ENCODE measurements at places on chromosomes 7 and 10. TPM values are rescaled to one million over a fixed set of nuclear protein-coding genes. Genes with fewer than 3 reads are reported as not detected.

DNA sequence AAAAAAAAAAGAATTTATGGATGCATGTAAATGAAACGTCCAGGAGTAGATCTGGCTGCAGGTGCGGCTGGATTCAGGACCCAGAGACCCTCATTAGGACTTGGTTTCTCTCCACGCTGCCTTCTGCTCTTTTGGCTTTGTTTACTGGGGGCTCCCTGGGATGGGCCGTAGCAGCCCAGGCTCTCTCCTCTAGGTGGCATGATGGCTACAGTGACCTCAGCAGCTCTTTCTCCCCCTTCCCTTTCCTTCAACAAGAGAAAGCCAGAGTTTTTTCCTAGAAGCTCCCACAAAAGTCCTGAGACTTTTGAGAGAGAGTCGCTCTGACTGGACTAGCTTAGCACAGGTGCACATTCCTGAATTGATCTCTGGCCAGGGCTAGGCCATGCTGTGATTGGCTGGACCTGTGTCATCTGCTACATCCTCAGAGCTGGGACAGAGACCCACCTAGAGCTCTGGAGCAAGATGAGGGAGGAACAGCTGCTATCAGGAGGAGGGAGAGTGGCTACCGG is 67.8 kb upstream of the PDCD4 start:
- no peaks in the 10 kb centered on the region for H3K36me3 ChIP-seq
- peak; percentile 55 for DNase-seq
- H3K4me1 ChIP-seq = peaks cover 6% of the 10 kb centered on the region

GRCh38 chr10:30862486-30862885 is 169.2 kb downstream of the ZNF438 start:
- no peaks in the 10 kb centered on the region for H3K4me1 ChIP-seq
- H3K27me3 ChIP-seq = no peaks in the 10 kb centered on the region
- no peak overlapping the region for H3K4me3 ChIP-seq
- no peak for DNase-seq

DNA sequence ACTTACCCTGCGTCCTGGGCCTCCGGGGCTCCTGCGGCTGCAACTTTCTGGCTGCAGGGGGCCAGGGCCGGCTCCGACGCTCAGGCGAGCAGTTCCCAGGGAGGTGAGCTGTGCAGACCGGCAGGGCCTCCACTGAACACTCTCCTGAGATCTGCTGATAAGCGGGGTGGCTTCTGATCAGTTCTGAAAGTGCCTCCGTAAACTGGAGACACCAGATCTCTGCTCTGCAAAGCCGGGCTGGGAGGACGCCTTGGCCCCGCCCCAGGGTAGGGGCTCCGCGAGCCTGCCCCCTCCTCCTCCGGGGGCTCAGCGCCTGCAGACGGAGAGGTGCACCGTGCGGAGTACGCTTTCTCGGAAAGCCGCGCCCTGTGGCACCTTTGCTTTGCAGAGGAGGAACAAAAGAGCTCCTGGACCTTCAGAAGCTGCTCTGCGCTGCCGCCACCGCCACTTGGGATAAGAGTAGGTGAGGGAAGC is 141.3 kb upstream of the VKORC1L1 start:
- H3K27me3 ChIP-seq = no peaks in the 10 kb centered on the region
- H3K4me3 ChIP-seq = no peak overlapping the region
- H3K4me1 ChIP-seq = no peaks in the 10 kb centered on the region
- DNase-seq = peak; percentile 51

DNA sequence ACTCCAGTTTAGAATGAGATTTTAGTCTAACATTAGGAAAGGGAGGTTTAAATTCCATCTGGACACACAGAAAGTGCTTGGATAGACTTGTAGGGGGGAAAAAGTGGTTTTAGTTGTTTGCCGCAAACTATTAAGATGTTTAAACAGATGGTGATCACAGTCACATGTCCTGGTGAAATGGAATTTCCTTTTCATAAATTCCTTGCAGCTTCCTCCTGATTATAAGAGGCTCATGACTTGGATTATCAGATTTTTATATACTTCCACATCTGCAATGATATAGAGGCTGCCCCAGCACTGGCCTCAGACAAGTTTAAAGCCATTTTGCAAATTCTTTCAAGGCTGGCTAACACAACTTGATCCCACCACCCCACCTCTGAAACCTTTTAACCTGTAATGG is 106.4 kb upstream of the ARMC3 start:
- DNase-seq = no peak
- H3K4me3 ChIP-seq = no peak overlapping the region
- no peak overlapping the region for H3K27ac ChIP-seq
- peaks cover 31% of the 10 kb centered on the region for H3K4me1 ChIP-seq
- no peaks in the 10 kb centered on the region for H3K27me3 ChIP-seq

DNA sequence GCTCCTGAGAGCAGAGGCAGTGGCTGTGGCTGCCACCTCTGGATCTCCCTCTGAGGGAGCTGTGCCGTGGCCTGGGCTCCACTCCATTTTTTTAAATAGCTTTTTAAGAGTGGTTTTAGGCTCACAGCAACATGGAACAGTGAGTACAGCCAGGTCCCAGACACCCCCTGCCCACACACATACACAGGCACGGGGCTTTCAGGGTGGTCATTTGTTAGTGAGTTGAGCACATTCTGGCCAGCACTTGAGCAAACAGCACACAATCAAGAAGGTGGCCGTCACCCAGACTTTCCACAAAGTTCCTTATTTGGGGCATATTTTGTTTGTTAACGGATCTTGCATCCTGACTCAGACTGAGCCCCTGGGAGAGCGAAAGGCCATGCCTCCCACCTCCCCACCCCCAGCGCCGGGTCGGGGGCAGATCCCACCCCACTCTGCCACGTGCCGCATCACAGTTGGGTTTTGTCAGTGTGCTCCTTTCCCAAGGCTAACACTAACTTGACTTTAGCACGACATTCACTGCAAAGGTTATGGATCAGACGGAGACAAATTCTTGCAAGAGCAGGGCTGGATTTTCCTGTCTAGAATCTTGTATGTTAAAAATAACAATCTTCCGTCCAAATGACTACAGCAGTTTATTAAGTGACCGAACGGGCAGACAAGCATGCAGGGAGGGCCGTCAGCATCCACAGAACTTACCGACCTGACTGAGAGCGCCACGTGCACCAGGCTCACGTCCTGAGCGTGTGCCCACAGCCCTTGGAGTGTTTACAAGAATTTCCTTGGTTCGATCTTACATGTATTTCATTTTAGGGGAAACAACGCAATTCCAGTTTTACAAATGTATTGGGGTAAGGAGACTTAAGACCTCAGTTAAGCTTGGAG is 156.5 kb upstream of the NPS start:
- H3K4me1 ChIP-seq = no peaks in the 10 kb centered on the region
- H3K27ac ChIP-seq = no peak overlapping the region
- no peak for DNase-seq
- no peaks in the 10 kb centered on the region for H3K27me3 ChIP-seq

GRCh38 chr7:45980181-45980905 is 59.3 kb upstream of the IGFBP3 start:
- no peak for DNase-seq
- H3K27ac ChIP-seq = no peak overlapping the region
- H3K36me3 ChIP-seq = no peaks in the 10 kb centered on the region
- H3K27me3 ChIP-seq = no peaks in the 10 kb centered on the region

GRCh38 chr10:33336582-33337325 is 2.3 kb upstream of the NRP1 start:
- peak overlapping the region; percentile 76 for H3K27ac ChIP-seq
- peak; percentile 59 for DNase-seq
- peaks cover 11% of the 10 kb centered on the region for H3K4me1 ChIP-seq
- H3K27me3 ChIP-seq = no peaks in the 10 kb centered on the region
- H3K4me3 ChIP-seq = peak overlapping the region; percentile 58

- peaks cover 13% of the 10 kb centered on the region for H3K4me1 ChIP-seq
- no peak overlapping the region for H3K27ac ChIP-seq
- no peak overlapping the region for H3K4me3 ChIP-seq
- H3K36me3 ChIP-seq = no peaks in the 10 kb centered on the region
- no peaks in the 10 kb centered on the region for H3K27me3 ChIP-seq
These were observed 22.5 kb upstream of the C10orf53 start for GRCh38 chr10:49656845-49657493.

- H3K27me3 ChIP-seq = no peaks in the 10 kb centered on the region
- no peak overlapping the region for H3K4me3 ChIP-seq
- DNase-seq = no peak
- H3K4me1 ChIP-seq = no peaks in the 10 kb centered on the region
- no peak overlapping the region for H3K27ac ChIP-seq
- no peaks in the 10 kb centered on the region for H3K36me3 ChIP-seq
These were observed 29.4 kb upstream of the MBL2 start for GRCh38 chr10:52801947-52802346.

DNA sequence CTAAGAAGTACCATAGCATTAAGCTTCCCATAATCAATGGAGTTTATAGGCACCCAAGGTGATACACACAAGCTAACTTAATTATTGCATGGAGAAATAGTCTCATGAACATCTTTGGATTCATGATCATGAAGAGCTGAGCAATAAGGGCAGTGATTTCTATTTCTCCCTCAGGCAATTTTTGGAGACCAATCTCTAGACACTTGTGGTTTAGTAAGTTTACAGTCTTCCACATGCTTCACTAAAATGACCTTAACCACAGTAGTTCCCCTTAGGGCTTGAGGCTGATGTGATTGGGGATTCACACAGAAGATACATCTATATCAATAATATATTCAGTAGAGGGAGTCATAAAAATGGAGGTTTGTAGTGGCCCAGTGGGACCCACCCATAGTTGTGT is 241.2 kb downstream of the CCDC7 start:
- no peak for DNase-seq
- no peaks in the 10 kb centered on the region for H3K27me3 ChIP-seq
- no peaks in the 10 kb centered on the region for H3K36me3 ChIP-seq
- H3K27ac ChIP-seq = no peak overlapping the region

DNA sequence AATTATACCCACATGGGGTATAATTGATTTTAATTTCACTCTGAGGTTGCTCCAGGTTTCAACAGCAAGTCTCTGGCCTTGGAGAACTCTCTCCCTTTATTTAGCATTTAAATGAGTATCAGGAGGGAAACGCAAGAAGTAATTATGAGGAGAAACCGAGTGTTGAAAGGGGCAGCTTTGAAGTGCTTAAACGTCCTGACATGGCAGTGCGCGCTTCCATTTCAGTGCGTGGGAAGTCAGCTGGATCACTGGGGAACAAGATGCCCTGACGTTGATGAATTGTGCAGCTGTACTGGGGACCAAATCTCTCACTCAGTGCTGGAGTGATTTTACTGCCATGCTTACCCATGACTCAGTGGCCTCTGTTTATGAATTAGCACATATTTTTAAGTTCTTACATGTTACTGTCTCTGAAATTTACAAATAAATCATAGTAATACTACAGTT is 106.0 kb upstream of the PRR15 start:
- no peaks in the 10 kb centered on the region for H3K27me3 ChIP-seq
- H3K4me1 ChIP-seq = no peaks in the 10 kb centered on the region
- no peak for DNase-seq
- H3K36me3 ChIP-seq = no peaks in the 10 kb centered on the region
- H3K4me3 ChIP-seq = no peak overlapping the region

- peak; percentile 96 for DNase-seq
- H3K4me3 ChIP-seq = peak overlapping the region; percentile 2
- H3K36me3 ChIP-seq = no peaks in the 10 kb centered on the region
These were observed 22.6 kb upstream of the AKR1C3 start for GRCh38 chr10:5071411-5072198.

DNA sequence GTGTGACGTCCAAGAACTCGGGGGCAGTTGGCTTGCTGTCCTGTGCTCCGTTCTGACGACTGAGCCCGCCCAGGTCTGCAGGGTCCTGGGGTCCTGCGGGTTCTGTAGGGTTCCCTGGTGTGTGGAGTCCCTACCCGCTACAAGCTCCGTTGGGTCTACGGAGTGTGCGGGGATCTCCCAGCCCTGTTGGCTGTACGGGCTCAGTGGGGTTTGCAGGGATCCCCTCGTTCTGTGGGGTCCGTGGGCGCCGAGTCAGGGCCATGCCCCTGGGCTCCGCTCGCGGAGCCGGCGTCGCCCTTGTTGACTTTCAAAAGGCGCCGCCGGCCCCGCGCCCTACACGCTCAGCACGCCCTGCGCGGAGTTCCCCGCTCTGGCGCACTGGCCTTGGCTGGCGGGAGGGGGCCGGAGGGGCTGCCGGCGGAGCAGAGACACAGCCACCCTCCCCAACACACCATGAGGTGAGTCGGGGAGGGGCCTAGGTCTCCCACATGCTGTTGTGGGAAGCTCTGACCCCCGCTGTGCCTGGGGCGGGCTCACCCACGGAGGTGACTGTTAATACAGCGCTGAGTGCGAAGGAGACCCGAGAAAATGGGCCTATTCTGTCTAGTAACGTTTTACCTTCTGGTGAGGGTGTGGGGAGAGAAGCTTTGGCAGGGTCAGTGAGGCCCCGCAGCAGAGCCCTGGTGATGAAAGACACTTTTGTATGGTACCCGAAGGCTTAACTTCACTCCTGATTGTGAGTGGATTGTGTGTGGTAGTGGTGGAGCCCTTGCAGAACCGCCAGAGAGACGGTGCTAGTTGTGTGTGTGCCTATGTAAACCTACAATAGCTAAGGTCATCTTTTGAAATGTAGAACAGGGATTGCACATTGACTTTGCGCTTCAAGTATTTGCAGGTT is 8.1 kb downstream of the TASOR2 start:
- peaks cover 11% of the 10 kb centered on the region for H3K4me1 ChIP-seq
- H3K27ac ChIP-seq = peak overlapping the region; percentile 65
- no peak for DNase-seq

DNA sequence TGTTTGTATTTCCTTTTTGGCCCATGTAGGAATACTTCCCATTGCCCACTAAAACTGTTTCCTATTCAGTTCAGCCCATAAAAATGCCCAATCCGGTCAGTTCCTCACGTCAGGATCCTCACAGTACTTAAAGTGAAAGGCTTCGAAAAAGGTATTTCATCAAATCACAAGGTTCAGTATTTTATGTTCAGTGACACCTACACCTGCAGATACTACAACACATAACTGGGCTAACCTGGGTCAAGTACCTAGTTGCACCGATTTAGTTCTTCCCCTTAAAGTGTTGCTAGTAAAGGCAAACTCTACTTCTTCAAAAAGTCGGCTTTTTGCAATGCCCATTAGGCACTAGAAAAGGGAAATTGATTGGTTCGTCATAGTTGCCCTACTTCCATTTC is 1.1 kb downstream of the SNX13 start:
- DNase-seq = no peak
- no peaks in the 10 kb centered on the region for H3K36me3 ChIP-seq
- H3K27ac ChIP-seq = peak overlapping the region; percentile 100
- H3K4me3 ChIP-seq = peak overlapping the region; percentile 99
- H3K4me1 ChIP-seq = 0 out of 2 replicates have a peak, but pooled peaks cover 8% of the 10 kb centered on the region

DNA sequence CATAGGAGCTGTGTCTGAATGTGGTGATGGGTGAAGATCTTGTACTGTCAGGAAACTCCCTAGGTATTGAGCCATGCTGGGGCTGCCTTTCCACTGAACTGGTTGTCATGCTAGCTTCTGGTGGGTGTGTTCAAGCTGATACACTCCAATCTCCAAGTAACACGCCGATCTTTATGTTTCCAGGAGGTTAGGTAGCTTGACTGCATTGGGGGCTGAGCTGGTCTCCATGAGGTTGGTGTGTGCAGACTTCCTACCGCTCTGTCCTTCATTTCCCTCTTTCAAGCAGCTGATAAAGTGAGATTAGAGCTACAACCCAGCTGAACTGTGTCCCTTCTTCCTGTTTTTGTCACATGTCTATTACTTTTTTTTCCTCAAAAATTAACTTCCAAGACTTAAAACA is 265.5 kb downstream of the ANKRD30A start:
- H3K27me3 ChIP-seq = no peaks in the 10 kb centered on the region
- H3K4me1 ChIP-seq = no peaks in the 10 kb centered on the region
- H3K36me3 ChIP-seq = no peaks in the 10 kb centered on the region
- no peak for DNase-seq
- no peak overlapping the region for H3K27ac ChIP-seq
- H3K4me3 ChIP-seq = no peak overlapping the region

Gene SLC39A12
- total RNA-seq = not detected

Gene PRSS2
- total RNA-seq = 9.3 TPM

Gene CADPS2
- total RNA-seq = 3.6 TPM

Gene MYL7
- 16.2 TPM for total RNA-seq

Gene TEX36
- total RNA-seq = not detected

Gene HMX2
- total RNA-seq = 1.7 TPM

Gene LRRC18
- total RNA-seq = not detected

Gene KIF11
- 37.7 TPM for total RNA-seq

Gene CRHR2
- not detected for total RNA-seq
